ENCODE measurements at places on chromosomes 16 and 17.
A peak's percentile ranks its signal among the peaks of the same experiment; 100 is the strongest.

DNA sequence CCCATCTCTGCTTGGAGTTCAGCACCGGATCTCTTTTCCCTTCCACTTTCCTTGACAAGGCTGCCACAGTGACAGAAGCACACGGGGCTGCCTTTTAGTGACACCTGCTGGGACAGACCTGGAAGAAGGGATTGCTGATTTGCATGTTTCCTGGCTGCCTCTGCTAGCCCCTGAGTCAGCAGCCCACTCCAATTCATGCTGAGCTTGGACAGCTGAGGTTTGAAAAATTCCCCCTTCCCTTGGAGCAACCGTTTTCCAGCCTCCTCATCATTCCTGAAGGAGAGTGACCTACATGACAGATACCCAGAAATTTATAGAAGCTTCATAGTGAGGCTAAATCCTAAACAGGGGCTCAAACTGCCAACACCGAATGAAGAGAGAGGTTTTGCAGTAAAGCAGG is 18.8 kb upstream of the RBL2 start:
- DNase-seq, result no peak

DNA sequence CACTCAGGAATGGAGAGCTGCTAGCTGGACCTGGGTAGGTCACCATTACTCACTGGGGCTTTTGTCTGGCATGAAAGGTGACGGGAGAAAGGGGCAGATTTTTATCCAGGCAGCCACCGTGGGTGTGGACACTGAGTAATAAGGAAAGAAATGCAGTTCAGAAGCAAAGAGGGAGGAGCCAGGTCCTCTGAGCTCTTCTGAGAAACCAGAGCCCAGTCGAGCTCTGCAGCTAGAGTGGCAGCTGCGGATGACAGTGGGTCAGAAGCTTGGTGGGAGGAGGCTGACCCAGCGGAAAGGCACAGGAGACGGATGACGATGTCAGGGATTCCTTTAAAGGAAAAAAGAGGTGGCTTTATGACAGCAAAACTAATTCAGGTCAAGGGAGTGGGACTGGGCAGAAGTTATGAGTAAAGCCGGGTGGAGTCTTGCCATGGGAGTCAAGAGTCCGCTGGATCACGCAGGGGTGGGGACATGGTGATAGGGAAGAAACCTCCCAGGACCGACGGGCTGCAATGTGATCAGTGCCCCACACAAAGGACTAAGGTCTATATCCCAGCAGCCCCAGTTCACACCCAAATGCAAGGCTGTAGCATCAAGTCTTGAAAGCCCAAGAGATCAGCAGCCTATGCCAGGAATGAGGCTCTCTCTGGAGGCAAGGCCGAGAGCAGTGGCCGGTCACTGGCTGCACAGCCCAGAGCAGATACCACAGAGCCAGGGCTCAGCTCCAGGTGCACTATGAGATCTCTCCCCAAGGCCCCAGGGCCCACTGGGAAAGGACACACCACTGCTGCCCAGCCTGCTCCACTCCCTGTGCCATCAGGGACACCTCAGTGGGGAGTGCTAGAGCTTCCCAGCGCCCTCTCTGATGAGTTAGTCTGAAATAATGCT is 6.3 kb upstream of the MNT start:
- no peak for DNase-seq

DNA sequence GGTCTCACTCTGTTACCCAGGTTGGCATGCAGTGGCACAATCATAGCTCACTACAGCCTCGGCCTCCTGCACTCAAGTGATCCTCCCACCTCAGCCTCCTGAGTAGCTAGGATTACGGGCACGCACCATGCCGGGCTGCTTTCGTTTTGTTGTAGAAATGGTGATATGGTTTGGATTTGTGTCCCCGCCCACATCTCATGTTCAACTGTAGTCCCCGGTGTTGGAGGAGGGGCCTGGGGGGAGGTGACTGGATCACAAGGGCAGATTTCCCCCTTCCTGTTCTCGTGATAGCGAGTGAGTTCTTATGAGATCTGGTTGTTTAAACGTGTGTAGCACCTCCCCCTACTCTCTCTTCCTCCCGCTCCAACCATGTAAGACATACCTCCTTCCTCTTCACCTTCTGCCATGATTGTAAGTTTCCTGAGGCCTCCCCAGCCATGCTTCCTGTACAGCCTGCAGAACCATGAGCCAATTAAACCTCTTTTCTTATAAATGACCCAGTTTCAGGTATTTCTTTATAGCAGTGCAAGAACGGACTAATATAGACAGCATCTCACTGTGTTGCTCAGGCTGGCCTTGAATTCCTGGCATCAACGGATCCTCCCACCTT is 6.0 kb downstream of the PDZD9 start:
- no peak for DNase-seq

- DNase-seq, result no peak
Measured at GRCh38 chr17:55416000-55416399, 5.6 kb downstream of the MMD start.

DNA sequence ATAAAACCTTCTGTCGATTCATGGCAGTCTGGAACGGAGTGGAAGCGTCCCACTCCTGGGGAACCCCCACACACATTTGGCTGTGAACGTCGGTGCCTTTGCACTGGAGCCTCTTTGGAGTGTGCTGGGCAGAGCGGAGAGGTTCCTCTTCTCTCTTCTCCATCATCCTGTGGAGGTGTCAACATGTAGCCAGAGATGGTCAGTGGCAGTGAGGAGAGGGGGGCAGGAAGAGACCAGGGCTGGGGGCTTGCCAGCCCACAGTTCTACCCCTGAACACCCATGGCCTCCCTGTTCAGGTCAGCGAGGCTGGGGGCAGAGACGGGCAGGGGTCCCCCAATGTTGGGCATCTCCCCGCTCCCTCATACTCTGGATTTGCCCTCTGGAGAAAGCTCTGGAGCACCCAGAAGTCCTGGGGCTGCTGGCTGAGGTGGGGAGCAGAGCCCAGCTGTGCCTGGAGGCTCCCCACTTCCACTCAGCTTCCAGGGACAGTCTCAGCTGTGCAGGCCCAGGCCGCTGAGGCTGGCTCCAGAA is 223.7 kb downstream of the SEC14L1 start:
- no peak for DNase-seq

- DNase-seq, result peak; percentile 57
Measured at GRCh38 chr17:77457572-77458201, 316.9 kb downstream of the SEC14L1 start.

- DNase-seq, result no peak
Measured at GRCh38 chr16:7964167-7964566, 626.1 kb downstream of the TMEM114 start.

DNA sequence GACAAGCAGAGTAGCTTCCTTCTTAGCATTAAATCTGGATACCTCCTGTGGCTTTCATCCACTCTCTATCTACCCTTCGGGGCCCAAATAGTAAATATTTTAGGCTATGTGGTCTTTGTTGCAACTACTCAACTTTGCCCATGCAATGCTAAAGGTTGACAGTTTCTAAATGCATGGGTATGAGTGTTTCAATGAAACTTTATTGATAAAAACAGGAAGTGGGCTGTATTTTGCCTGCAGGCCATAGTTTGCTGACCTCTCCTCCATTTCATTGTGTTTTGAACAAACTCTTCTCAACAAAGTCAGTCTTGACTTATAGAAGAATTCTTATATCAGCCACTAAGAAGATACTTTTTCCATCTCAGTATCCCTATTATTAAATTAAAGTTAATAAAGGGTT is 34.1 kb downstream of the ACSM2A start:
- no peak for DNase-seq

GRCh38 chr17:73718362-73718761 is 74.1 kb upstream of the SDK2 start:
- DNase-seq, result no peak

DNA sequence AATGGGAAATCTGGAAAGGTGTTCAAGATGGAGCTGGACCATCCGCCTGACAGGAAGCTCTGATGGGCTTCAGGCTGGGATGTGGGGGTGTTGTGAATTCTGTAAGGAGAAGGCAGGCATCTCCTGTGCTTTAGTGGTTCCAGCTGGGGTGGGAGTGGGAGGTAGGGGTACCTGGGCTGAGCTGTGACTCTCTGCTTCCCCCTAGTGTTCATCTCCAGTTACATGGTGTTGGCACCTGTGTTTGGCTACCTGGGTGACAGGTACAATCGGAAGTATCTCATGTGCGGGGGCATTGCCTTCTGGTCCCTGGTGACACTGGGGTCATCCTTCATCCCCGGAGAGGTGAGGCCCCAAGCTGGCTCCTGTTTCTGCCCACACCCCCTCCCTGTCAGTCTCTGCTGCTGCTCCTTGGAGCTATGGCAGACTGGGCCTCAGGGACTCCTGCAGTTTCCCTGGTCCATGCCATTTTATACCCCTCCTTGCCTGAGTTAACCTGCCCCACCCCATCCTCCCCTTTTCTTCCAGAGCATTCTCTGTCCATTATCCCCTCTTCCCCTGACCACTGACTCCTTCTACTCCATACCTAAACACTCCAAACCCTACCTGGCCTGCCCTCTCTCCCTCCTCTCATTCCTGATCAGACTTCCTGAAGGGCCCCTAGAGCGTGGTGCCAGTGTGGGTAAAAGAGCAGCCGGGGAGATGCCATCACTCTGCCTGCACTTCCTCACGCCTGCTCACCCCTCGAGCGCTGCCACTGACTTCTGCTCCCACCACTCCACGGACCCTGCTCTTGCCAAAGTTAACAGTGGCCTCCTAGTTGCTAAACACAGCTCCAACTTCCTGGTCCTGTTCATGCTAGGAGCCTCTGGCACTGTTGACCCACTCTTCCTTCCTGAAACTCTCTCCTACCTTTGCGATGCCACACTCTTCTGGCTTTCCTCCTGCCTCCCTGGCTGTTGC is 3.4 kb downstream of the SPNS1 start:
- no peak for DNase-seq

DNA sequence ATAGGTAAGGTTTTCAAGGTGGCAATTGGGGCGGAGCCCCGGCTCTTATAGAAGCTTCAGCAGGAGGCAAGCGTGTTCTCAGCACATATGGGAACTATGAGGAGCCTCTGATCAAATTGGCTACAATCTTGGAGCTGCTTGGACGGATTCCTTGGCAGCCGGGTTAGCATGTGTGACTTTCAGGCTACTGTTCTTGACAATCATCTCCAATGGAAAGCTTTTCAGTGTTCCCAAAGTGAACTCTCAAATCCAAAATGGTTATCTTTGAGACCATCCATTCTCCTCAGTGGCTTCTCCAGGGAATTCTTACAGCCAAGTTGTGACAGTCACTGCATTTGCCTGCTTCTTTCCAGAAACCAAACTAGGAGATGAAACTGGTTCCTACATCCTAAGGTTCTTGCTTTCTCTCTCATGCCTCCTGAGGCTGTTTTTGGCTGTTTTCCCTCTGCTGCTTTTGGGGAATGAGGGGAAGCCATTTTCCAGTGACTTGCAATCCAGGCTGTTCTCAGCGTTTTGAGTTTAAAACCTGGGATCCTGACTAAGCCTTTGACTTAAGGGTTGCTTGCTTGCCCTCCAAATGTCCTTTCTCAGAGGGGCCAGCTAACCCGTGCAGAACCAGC is 10.9 kb downstream of the HAS3 start:
- no peak for DNase-seq

DNA sequence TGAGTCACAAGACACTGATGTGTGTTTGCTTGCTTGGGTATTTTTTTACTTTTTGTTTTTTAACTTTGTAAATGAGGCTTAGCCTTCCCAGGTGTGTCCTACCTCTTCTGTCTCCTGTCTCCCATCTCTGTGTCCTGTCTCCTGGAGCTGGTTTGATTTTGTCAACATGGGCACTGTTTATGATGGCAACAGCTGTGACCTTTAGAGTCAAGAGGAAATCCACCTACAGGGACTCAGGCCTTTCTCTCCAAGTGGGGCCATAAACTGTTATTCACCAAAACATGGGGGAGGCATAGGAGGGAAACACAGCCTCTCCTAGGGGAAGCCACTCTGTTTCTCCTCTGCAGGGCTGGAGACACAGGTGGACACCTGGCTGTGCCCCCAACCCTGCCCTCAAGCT is 13.1 kb upstream of the PLCG2 start:
- DNase-seq, result no peak

DNA sequence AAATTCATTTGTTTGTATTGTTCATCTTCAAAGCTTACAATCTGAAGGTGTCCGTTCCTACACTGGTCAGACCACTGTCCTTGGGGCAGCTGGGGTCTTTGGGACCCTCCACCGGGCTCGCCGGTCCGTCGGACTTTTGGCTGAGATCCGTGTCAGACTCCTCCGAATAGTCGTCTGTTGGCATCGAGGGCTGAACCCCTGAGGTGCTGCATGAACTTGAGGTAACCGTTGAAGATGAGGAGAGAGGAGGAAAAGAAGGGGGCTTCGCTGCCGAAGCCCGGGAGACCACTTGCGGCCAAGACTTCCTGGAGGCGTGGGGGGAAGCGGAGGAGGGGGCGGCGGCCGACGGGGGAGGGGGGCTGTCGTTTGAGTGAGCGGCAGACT is 260.8 kb downstream of the ZFHX3 start:
- no peak for DNase-seq

DNA sequence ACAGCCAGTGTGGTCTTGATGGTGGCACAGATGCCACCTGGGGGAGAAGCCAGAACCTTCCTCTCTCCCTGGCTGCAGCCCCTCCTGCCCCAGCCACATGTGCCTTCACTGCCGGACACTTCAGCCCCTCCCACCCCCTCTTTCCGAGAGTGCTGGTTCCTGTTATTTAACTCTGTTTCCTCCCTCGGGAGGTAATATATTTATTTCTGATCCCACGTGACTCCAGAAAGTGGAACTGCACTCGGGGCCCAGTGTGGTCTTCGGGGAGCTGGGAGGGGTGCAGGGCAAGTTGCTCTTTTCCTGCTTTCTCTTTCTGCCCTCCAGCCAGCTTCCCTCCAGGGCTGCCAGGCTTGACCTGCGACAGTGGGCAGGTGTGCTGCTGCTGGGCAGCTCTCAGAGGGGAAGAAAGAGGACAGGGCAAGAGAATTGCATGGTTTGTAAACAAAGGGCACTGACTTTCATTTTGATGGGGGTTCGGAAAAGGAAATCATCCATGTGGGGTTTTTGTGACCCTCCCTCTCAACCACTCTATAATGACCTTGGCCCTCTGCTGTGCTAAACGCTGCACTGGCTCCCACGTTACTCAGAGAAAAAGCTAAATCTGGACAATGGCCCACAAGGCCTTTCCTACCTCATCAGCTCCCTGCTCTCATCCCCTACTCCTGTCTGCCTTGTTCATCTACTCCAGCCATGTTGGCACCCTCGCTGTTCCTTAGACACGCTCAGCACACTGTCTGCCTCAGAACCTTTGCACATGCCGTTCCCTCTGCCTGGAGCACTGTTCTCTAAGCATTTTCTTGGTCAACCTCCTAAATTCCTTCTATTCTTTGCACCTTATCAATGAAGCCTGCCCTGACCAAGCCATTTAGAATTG is 8.2 kb upstream of the CIITA start:
- no peak for DNase-seq

DNA sequence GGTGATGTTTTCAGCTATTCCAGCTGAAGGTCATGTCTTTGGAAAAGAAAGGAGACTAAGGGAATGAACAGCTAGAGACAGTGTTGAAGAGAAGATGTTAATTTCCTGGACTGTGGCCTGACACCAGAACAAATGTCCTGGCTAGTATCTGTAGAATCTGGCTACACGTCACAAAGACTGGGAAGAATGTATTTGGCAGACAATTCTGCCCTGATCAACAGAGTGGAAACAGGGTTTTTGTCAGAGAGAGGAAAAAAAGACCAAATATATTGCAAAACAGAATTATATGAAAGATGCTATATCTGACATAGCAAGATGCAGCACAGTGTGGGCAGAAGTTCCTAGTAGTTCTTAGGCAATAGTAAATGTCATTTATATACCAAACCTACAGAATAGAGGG is 17.0 kb upstream of the ANKFN1 start:
- DNase-seq, result no peak

- no peak for DNase-seq
Measured at GRCh38 chr16:24909856-24910255, 64.1 kb downstream of the SLC5A11 start.

- no peak for DNase-seq
Measured at GRCh38 chr17:32529604-32530003, 42.8 kb downstream of the CDK5R1 start.
